ENCODE measurements at places on chromosomes 4 and X.

DNA sequence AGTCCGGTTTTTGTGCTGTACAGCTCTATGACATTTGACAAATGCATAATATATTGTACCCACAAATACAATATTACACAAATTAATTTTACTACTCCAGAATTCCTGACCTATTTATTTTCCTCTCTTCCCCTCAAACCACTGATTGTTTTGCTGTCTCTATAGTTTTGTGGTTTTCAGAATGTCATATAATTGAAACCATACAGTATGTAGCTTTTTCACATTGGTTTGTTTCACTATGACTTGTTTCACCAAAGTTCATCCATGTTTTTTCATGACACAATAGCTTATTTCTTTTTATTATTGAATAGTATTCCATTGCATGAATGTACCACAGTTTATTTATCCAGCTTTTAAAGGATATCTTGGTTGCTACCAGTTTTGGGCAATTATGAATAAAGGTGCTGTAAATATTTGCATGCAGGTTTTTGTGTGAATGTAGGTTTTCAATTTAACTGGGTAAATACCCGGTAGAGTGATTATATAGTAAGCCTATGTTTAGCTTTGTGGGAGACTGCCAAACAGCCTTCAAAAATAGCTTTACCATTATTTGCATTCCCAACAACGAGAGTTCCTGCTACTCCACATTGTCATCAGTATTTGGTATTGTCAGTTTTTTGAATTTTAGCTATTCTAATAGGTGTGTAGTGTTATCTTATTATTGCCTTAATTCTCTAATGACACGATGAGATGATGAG lies 25.9 kb downstream of the RNF175 start:
- DNase-seq, result no peak

GRCh38 chr4:67327245-67328017 lies 217.9 kb downstream of the CENPC start:
- no peak for DNase-seq

DNA sequence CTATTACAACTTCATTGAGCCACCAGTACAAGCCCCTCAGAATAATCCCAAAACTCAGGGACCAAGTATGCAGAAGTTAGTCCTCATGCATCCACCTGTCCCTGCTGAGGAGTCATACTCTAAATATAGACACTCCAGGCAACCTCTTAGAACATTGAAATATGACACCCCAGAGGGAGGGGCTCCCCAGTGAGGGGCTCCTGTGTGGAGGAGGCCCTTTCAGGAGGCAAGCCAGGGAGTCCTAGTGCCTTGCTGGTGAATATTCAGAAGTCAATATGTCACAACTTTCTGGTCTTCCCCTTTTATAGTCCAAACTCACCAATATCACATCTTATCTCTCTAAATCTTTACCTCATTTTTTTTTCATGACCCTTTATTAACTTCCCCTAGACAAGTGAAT lies 1.6 kb upstream of the ARMCX6 start:
- DNase-seq, result no peak

GRCh38 chr4:153948041-153948440 lies 159.2 kb upstream of the SFRP2 start:
- no peak for DNase-seq

GRCh38 chr4:164023214-164023613 lies 528.7 kb downstream of the TMA16 start:
- DNase-seq, result no peak

DNA sequence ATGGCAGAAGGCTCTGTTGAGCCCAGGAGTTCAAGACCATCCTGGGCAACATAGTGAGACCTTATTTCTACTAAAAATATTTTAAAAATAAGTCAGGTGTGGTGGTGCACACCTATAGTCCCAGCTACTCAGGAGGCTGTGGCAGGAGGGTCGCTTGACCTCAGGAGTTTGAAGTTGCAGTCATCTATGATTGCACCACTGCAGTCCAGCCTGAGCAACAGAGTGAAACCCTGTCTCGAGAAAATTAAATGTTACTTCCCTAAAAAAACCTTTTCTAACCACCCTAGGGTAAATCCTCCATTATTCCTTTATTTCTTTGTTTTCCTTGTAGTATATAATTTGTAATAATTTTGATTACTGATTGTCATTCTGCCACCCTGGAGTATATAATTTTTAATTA lies 7.9 kb downstream of the FAM200B start:
- DNase-seq, result no peak

DNA sequence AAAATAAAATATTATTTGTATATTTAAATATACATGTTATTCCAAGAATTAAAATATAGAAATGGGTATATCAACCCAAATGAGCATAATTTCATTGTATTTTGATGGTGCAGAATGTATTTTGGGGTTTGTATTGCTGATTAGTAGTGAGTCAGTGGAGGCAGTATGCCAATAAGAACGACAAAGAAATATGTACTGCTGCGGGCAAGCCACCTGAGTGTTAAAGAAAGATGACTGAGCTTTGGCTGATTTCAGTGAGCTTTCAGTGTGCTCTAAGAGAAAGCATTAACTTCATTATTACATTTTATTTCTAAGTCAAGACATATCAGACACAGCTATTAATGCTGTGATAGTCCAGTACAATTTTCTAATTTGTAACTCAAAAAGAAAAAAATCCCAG lies 297.8 kb downstream of the ANK2 start:
- no peak for DNase-seq

- DNase-seq, result no peak
Observed at GRCh38 chr4:159823743-159824142, 720.9 kb downstream of the RAPGEF2 start.

- DNase-seq, result no peak
Observed at GRCh38 chrX:140190441-140191108, 225.3 kb upstream of the CXorf66 start.

DNA sequence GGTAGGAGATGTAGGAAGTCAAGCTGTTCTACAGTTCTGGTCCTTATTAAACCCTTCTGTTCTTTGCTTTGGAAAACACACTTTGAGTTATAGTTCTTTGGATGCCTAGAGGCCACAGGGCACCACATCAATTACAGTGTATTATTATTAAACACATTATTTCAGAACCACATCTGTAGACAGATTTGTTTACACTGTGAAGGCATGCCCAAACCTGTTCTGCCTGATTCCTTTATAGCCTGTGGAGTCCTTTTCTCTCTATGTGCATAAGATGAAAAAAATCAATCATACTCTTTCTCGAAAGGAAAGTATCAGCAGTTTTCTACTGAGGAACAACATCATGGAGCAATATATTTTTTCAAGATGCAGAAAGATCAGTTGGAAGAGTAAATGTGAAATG lies 371.3 kb upstream of the INTU start:
- DNase-seq, result no peak

DNA sequence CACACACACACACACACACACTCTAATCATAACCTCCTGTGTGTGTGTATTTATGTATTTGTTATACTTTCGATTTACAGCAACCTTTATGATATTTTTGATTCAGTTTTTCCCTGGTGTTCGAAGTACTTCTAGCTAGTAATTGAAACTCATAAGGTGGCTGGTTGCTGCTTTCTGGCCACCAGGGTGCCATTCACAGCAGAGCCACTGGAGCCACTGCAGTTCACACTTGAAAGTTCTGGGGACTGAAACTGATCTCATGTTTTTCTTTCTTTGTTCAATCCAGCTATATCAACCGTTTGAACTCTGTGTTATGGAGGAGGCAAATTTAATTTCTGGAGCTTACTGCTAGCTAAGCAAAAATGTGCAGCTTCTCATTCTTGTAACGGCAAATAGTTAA lies 419.4 kb downstream of the ADGRL3 start:
- DNase-seq, result no peak

DNA sequence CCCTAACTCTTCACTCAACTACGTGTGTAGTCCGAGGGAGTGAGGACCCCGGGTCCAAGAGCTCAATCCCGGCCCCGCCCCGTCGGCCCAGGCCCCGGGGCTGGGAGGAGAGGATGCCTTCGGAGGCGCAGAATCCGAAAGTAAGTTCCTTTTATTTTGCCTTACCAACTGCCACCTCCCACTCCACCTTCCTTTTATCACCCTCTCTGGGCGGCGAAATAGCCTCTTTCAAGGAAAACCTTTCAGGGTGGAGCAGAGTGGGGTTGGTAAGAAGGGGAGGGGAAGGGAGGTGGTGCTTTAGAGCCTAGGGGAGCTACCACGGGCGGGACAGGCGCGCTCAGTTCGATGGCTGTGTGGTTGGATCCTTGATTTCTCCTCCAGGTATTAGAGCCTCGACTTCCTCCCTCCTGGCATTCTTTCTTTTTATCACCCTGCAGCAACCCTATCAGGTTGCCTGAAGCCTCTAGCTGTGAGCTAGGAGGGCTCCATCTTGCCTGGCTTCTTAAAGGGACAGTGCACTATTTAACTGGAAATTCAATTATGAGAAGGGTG lies 191.2 kb downstream of the RRAGB start:
- DNase-seq, result no peak

DNA sequence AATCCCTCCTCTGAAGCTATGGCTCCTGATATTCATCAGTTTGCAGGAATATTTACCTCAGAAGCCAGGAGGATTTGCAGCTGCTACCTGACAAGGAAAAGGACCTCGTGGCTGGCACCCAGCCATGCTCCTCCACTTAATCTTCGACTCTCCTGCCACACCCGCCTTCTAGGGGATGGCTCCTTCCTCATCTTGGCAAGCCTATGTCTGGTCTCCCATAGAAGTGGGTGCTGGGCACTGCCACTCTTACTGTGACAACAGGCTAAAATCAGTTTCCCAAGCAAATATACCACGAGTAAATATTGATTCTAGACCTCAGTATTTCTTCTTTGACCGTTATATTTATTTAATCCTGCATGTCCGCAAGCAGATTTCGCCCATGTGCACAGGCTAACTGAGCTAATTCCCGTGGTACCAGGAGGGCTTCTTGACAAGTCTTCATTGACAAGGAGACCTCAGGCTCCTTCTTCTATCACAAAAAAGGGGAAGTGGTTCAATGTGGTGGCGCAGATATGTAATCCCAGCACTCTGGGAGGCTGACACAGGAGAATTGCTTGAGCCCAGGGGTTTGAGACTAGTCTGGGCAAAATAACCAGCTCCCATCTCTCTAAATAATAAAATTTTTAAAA lies 52.6 kb upstream of the DCTD start:
- no peak for DNase-seq

DNA sequence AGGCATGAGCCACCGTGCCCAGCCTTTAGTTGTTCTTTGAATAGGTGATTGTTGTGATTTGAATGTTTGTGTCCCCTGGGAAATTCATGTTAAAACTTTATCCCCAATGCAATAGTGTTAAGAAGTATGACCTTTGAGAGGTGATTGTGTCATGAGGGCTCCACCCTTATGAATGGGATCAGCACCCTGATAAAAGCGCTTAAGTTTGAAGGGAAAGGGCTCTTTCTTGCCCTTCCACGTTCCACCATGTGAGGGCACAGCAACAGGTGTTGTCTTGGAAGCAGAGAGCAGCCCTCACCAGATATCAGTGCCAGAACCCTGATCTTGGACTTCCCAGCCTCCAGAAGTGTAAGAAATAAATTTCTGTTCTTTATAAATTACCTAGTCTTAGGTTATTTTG lies 33.7 kb upstream of the RP2 start:
- no peak for DNase-seq

GRCh38 chrX:37759351-37759750 lies 20.5 kb upstream of the CYBB start:
- DNase-seq, result no peak

DNA sequence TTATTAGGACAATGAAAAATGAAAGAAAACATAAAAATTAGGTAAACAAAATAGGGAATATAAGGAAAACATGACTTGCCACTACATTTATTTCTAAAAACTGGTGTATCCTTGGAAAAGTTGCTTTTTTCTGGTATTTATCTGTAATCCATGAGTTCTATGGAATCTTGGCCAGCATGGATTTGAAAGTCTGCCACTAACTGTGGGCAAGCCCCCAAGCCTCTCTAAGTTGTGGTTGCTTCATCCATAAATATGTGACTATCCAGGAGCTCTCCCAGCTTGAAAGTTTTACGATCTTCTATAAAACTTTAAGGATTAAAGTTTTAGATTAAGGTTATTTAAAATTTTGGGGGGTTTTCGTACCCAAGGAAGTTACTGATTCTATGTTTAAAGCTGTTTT lies 21.8 kb downstream of the RPS6KA3 start:
- no peak for DNase-seq

GRCh38 chr4:95410387-95410977 lies 138.3 kb downstream of the UNC5C start:
- no peak for DNase-seq

GRCh38 chrX:41671082-41671481 lies 17.7 kb upstream of the GPR34 start:
- no peak for DNase-seq

- DNase-seq, result no peak
Observed at GRCh38 chrX:71106427-71106826, at the start of gene CXorf65. Gene CXorf65 (minus strand): TSS chrX:71106740. CDS start chrX:71106556, 184 bp downstream.

GRCh38 chr4:744212-744841 lies 38.7 kb downstream of the PCGF3 start:
- no peak for DNase-seq

DNA sequence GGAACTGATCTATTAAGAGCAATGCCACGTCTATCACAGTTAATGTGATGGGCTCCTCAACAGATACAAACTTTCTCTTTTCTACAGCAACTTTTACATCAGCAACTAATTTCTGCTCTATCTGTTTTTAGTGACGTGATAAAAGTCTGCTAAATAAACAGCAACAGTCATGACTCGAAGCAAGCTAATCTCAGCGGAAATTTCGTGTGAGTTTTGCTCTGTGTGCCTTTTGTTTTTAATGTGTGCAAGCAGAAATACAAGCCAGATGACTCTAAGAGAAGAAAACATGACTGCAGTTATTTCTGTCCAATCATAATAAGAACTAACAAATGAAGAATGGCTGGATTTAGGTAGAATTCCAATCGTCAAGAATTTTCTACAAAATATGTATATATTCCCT lies 214.3 kb downstream of the LDB2 start:
- DNase-seq, result no peak

DNA sequence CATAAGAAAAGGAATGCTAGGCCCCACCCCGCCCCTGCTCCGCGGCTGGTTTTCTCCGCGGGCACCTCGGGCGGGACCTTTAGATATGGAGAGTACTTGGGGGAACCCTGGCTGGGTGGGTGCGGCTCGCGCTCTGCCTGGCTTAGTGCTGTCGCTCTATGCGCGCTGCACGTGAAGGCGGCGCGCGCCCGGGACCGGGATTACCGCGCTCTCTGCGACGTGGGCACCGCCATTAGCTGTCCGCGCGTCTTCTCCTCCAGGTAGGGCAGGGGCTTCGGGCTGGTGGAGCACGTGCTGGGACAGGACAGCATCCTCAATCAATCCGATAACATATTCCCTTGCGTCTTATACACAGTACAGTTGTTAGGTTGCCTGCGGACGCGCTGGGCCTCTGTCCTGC lies 56.0 kb downstream of the MAGEB10 start:
- no peak for DNase-seq

- DNase-seq, result no peak
Observed at GRCh38 chr4:128711361-128711760, 98.1 kb upstream of the JADE1 start.

DNA sequence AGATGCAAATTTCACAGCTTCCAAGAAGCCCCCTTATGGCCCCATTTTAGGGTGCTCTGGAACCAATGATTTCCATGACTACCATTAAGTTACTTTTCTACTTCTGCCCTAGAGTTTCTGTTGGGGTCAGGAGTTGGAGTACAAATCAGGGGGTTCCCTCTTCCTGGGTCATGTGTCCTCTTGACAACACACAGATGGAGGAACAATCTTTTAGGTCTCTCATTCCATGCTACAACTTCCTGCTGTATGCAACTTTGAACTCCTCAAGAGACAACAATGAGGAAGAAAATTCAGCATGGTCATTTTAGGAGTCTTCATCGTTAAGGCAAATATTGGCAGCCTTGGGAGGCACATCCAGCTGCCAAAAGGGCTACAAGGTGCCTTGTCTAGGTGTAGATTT lies 79.7 kb downstream of the SEL1L3 start:
- DNase-seq, result no peak
